ENCODE measurements at places on chromosomes 1 and 21. TPM values are rescaled to one million over a fixed set of nuclear protein-coding genes. Genes with fewer than 3 reads are reported as not detected.

The ITLN2 gene
- total RNA-seq = not detected

The ZMYND12 gene
- under 0.01 TPM for total RNA-seq

The OR6N1 gene
- total RNA-seq = not detected

The TNFRSF1B gene
- total RNA-seq = 9.9 TPM

The PDXK gene
- 12.5 TPM for total RNA-seq

The ADPRS gene
- 21.4 TPM for total RNA-seq

The PCP4L1 gene
- 0.52 TPM for total RNA-seq

The PADI6 gene
- not detected for total RNA-seq

The GCSAML gene
- 0.52 TPM for total RNA-seq

The ATP1A4 gene
- under 0.01 TPM for total RNA-seq

The CCSAP gene
- 5.2 TPM for total RNA-seq

The C1QC gene
- 30.3 TPM for total RNA-seq

The KRTAP19-2 gene
- total RNA-seq = not detected

The OR2T11 gene
- total RNA-seq = not detected

The VHLL gene
- not detected for total RNA-seq

The PGLYRP3 gene
- total RNA-seq = not detected

The FAM177B gene
- total RNA-seq = not detected

The ATP6V1G3 gene
- not detected for total RNA-seq

The FAM163A gene
- under 0.01 TPM for total RNA-seq

The NHLH1 gene
- not detected for total RNA-seq

The SLC2A1 gene
- total RNA-seq = 28.2 TPM

The ABCA4 gene
- 2.1 TPM for total RNA-seq

The PDZK1IP1 gene
- not detected for total RNA-seq

The NUF2 gene
- 1.0 TPM for total RNA-seq

The IKBKE gene
- 2.6 TPM for total RNA-seq

The EPHB2 gene
- 13.0 TPM for total RNA-seq

The CSF3R gene
- total RNA-seq = 3.7 TPM

The XCL1 gene
- not detected for total RNA-seq

The SH2D1B gene
- total RNA-seq = 0.52 TPM

The ADIPOR1 gene
- 96.6 TPM for total RNA-seq

The TNFAIP8L2 gene
- total RNA-seq = 4.2 TPM

The SPRR1A gene
- total RNA-seq = not detected

The TMEM81 gene
- 0.52 TPM for total RNA-seq

The KCND3 gene
- 1.0 TPM for total RNA-seq

The UTS2 gene
- not detected for total RNA-seq

The AGMAT gene
- total RNA-seq = 4.2 TPM

The SUSD4 gene
- 4.7 TPM for total RNA-seq

The DUSP10 gene
- 28.2 TPM for total RNA-seq

The CLCN6 gene
- 3.7 TPM for total RNA-seq

The CFH gene
- 119 TPM for total RNA-seq

The NIBAN1 gene
- total RNA-seq = 68.4 TPM

The PLA2G2C gene
- total RNA-seq = not detected

The SELENON gene
- total RNA-seq = 9.9 TPM

The FAF1 gene
- 41.2 TPM for total RNA-seq

The TRABD2B gene
- 0.52 TPM for total RNA-seq

The HNRNPU gene
- total RNA-seq = 342 TPM

The HSD3B2 gene
- not detected for total RNA-seq

The GNAT2 gene
- not detected for total RNA-seq

The PAPPA2 gene
- 3.1 TPM for total RNA-seq

The PALMD gene
- total RNA-seq = 46.4 TPM

The LEFTY1 gene
- total RNA-seq = 0.52 TPM
